ENCODE measurements at places on chromosomes 5 and 9.
A peak's percentile ranks its signal among the peaks of the same experiment; 100 is the strongest.

DNA sequence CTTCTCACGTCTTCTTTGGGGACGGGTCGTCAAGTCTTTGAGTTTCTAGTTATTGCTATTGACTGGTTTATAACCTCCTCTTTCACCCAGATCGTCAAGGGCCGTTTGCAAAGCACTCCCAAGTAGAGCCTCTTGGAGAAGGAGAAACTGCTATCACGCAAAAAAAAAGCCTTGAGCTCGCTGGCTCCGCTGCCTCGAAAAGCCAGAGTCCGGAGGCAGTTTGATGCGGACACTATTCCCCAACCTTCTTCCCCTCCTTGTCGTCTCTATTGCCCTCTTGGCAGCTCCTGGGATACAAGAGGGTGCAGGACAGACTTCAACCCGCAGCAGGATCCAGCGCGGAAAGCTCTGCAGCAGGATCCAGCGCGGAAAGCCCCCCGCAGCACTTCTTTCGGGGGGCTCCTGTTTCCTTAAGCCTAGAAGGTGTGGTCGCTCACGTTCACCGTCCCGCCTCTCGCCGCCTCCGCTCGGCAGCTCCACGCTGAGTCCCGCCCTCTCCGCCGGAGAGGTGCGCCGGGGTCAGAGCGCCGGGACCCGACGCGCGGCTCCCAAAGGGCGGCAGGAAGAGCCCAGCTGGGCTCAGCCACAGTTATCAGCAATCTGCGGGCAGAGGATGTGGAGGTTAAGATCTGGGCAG lies at the start of gene PCDHAC1:
PCDHAC1 (plus strand) TSS at position 494 of the 637 bp plus-strand sequence. CDS start 594 bp downstream, outside the sequence.
- no peak for DNase-seq

DNA sequence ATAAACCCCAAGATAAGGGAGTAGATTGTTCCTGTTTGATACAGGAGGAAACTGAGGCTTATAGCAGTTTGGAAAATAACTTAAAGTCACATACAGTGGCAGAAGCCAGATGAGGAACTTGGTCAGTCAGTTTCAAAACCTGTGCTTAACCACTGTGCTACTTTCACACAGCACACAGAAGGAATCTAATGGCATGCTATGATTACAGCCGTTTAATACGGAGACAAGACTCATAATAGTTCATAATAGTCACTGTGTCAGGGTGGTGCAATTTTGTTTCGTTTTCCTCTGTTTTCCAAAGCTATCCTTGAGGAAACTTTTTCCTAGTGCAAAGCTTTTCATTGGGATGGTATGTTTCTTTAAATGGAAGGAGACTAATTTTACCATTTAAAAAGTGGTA lies 112.3 kb downstream of the GCNT1 start:
- no peak for DNase-seq

GRCh38 chr9:130952065-130952762 lies 13.2 kb upstream of the FIBCD1 start:
- no peak for DNase-seq

- DNase-seq = no peak
Observed at GRCh38 chr9:124929464-124929863, 11.4 kb downstream of the GOLGA1 start.

GRCh38 chr9:91273853-91274552 lies 87.7 kb downstream of the AUH start:
- peak; percentile 39 for DNase-seq

DNA sequence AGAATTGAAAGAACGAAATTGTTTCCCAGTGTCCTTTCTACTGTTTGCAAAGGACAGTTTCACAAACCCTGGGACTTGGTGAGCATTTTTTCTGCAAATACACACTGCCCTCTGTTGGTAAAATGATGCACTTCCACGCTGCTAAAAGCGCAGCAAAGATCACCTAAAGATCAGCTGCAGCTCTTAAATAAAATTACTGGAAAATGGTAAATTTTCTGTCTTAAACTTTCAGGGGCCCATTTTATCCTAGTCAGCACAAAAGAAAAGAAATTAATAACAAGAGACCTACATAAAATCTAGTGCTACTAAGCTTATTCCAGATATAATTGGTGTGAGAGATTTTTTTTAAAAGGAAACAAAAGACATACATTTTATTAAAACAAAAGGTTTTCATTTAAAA lies 566.0 kb downstream of the CAAP1 start:
- DNase-seq = peak; percentile 54
